Stimulated activated CD4-positive, alpha-beta T cell treated with anti-CD3 and anti-CD28 coated beads, Interleukin-2, amount 100 ng/mL, for 24 hours (primary cell): ENCODE measurements at places on chromosomes 6 and 20.

DNA sequence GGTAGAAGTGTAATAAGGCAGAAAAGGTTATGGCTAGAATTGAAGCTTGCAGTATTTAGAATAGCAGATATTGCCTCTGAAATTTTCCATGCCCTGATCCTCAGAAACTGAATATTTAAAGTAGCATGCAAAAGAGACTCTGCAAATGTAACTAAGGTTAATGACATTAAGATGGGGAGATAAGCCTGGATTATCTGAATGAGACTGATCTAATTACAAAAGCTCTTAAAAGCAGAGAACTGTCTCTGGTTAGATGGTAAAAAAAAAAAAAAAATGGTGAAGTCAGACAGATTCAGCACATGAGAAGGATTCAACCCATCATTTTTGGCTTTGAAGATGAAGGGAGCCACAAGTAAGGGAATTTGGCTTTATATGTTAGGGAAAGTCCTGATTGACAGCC is 503.7 kb upstream of the IRAK1BP1 start:
- DNase-seq: no peak

- no peak for DNase-seq
Observed at GRCh38 chr20:49661560-49662329, 51.9 kb downstream of the B4GALT5 start.

- DNase-seq: peak; percentile 36
Observed at GRCh38 chr20:32582659-32583580, 2.2 kb downstream of the NOL4L start.

- no peak for DNase-seq
Observed at GRCh38 chr6:19848465-19849029, 11.4 kb downstream of the ID4 start.

- no peak for DNase-seq
Observed at GRCh38 chr6:100685747-100686146, 195.4 kb downstream of the ASCC3 start.

DNA sequence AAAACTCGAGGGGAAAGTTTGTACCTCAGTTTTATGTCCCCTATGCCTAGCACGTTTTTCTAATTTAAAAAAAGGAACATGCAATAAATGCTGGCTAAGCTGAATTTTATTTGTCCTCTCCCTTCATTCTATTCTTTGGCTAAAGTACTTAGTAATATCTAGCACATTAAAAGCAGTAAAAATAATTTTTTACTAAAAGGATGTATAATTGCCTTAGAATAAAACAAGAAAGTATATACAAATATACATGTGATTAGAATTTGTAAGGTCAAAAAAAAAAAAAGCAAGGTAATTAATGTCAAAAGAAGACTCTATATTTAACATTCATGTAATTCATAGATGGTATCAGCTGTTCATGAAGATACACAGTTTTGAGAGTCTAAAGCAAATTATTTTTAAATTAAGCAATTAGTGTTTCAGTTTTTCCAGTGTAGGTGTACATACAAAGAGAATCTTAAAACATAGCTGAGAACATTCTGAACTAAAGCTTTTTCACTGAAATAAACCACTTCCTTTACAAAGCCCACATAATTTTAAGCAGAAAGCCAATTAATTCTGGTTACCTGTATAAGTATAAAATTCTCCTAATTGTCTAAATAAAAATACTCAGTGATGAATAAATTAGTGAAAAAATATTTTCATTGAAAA is 32.4 kb downstream of the HBS1L start:
- no peak for DNase-seq

GRCh38 chr6:14743474-14744211 is 502.2 kb upstream of the JARID2 start:
- peak; percentile 84 for DNase-seq

DNA sequence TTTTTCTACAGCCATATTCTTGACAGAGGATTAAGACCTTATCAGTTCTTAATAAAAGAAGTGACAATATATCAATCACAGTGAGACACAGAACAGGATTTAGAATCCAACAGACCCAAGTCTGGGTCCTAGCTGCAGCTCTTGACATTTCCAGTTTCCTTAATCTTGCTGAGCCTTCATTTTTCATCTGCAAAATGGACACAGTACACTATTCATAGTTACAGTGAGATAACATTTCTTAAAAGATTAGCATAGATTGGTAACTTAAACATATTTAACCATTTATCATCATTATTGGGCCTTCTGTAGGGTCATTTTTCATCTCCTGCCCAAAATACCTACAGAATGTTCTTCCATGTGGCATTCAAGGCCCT is 45.6 kb downstream of the FKBP5 start:
- DNase-seq: no peak

DNA sequence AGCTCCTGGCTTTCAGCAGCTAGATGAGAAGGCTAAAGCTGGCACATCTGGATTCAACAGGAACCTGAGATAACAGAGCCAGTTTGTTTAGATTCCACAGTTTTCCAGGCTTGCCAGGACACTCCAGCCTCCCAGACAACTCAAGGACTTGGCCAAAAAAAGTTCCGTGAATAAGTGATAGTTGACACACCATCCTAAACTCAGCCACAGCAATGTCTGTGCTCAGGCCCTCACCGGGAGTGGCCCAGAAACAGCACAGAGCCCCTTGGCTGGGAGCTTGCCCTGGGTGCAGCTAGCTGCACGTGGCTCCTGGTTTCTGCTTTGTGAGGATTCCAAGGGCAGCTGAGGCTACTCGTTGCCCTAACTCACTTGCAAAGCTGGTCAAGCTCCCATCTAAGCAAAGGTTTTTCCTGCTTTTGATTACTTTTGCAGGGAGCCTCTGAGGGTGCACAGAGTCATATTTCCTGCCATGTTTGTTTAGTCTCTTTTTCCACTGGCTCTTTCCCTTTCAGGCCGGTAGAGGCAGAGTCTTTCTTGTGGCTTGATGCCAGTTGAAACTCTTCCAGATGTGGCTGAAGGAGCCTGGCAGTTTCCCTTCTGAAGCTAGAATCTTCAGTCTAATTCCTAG is 118.3 kb upstream of the ECI2 start:
- no peak for DNase-seq

GRCh38 chr20:56414842-56415765 is 3.0 kb downstream of the CASS4 start:
- DNase-seq: peak; percentile 66

DNA sequence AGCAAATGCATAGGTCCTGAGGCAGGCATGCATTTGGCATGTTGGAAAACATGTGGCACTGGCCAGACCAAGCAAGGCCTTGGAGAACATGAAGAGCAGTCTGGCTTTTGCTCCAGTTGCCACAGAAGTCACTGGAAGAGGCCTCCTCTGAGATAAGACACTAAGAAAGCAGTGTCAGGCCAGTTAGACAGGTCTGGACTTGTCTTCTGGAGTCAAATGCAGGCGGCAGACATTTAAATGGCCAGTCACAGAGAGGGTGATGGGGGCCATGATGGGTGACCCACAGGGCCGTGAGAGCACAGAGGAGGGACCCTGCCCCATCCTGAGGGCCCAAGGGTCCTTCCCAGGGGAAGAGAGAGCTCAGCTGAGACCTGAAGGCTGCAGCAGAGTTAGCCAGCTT is 26.7 kb upstream of the ADA start:
- no peak for DNase-seq

- DNase-seq: no peak
Observed at GRCh38 chr6:10271982-10272381, 142.9 kb downstream of the TFAP2A start.

DNA sequence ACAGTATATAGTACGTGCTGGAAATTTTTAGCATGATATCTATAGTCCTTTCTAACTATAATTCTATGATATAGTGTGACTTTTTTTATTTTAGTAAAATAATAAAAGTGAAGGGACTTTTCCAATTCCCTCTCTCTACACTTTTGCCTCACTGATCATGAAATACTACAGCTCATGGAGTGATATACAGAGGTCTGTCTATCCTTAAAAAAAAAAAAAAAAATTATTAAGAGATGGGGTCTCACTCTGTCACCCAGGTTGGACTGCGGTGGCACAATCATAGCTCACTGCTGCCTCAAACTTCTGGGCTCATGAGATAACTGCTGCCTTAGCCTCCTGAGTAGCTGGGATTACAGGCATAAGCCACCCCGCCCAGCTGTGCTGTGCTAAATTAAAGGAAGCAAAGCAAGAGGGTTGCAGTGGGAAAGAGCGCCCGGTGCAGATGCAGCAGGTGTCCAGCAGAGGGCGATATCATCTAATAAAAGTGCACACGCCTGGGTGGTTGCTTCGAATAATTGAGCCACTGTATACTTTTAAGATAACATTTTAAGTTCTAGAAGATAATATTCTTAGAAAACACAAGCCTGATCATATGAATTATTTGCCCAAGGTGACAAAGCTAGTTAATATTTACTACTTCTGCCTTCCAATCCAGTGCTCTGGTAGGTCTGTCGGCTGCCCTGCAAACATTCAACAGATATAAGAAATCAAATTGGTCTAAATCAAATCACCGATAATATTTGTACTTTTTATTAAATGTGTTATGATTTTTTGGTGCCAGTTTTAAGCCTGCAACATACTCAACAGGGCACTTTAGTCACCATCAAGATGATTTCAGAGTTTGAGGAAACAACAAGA is 94.9 kb upstream of the NT5E start:
- peak; percentile 57 for DNase-seq

- no peak for DNase-seq
Observed at GRCh38 chr20:46704714-46705377, 4.6 kb upstream of the SLC2A10 start.

- no peak for DNase-seq
Observed at GRCh38 chr6:91483415-91484105, 896.7 kb upstream of the MAP3K7 start.

GRCh38 chr6:156109713-156110112 is 654.1 kb upstream of the NOX3 start:
- no peak for DNase-seq

DNA sequence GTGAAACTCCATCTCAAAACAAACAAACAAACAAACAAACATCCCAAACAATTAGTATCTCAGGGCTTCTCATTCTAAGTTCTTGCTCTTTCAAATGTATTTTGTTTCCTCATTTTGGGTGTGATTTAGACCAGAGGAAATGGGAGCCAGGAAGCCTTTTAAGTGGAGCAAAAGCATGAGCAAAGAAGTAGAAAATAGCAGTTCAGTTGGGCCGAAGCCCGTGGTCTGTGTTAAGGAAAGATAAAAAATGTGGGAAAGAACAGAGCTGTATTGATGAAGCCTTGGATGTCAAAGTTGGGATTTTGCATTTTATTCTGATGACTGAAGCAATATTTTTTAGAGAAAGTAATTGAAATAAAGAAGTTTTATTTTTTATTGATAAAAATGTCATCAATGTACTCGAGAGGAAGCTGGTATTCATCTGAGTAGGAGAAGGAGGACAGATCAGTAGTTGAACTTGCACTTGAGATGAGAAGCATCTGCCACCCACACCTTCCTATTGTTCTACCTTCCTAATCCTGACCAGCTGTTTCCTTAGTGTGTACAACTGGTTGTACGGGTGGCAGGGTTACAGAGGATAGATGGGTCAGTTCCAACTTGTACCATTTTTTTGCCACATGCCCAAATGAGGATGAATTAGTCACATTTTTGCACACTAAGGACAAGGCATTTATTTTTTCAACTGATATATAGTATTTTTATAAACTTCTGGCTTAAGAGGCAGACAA is 56.1 kb downstream of the KIAA0408 start:
- DNase-seq: no peak

GRCh38 chr6:1415416-1416063 is 26.2 kb downstream of the FOXF2 start:
- DNase-seq: no peak

GRCh38 chr20:58712151-58712791 is 19.7 kb downstream of the NPEPL1 start:
- DNase-seq: no peak

DNA sequence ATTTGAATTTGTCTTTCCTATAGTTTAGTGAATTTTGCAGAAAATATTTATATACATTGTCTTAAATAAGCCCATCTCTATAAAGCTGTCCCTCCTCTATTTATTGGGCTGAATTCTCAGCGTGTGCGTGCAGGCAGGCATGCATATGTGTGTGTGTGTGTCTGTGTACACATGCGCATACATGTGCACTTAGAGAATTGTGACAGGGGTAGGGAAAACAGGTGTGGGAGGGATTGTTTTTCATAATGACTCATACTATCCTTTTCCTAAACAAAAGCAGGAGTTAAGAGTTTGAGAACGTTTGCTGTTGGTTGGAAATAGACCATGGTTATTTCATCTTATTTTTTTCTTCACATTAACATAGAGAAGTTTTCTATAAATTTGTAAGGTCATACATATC is 43.4 kb upstream of the FABP7 start:
- no peak for DNase-seq

- DNase-seq: no peak
Observed at GRCh38 chr6:168159506-168159905, 80.5 kb upstream of the FRMD1 start.

GRCh38 chr6:98323605-98324004 is 510.8 kb upstream of the POU3F2 start:
- no peak for DNase-seq

DNA sequence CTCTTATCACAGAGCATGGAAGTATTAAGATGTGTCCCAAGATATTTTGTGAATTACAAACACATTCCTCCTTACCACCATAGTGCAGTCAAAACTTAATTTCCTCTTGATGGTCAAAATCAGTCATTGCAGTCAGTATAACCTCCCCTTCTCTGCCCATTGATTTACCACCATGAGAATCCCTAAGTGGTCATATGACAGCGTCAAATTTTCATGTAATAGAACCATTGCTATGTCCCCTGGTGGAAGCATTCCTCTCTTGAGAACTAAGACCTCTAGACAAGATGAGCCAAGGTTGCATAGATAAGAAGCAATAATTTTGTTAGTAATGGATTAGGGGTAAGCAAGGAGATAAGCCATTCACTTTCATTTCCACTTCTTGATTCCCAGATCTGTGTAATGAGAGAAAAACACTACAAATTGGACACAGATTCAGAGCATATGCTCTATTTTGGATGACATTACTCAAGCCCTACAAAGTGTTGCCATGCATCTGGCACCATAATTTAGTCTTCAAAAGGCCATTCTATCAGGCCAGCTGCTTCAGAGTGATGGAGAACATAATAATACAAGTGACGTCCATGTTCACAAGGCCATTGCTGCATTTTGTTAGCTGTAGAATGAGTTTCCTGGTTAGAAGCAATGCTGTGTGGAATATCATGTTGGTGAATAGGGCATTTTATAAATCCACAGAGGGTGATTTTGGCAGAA is 49.6 kb upstream of the PDE7B start:
- no peak for DNase-seq

- DNase-seq: no peak
Observed at GRCh38 chr6:143167224-143167623, 106.5 kb downstream of the AIG1 start.

DNA sequence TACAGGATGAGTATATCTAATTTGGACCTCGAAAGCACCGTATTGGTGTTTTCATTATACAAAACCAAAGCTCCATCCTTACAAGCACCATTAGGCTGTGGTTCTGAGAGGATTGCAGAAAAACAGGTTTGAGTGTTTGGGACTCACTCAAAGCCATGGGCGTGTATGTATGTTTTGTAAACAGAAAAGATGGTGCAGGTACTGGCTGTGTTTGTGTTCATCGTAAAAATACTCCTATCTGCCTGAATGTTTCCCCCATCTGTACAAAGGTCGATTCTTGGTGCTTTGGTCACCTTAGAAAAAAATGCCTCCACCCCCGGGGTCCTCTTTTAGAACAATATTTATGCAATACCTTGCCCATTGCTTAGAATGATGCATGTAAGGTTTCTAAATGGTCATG is 286.6 kb downstream of the TSHZ2 start:
- DNase-seq: no peak
